Spinal cord (tissue), 10 donors: ENCODE measurements at places on chromosomes 3 and 15.

DNA sequence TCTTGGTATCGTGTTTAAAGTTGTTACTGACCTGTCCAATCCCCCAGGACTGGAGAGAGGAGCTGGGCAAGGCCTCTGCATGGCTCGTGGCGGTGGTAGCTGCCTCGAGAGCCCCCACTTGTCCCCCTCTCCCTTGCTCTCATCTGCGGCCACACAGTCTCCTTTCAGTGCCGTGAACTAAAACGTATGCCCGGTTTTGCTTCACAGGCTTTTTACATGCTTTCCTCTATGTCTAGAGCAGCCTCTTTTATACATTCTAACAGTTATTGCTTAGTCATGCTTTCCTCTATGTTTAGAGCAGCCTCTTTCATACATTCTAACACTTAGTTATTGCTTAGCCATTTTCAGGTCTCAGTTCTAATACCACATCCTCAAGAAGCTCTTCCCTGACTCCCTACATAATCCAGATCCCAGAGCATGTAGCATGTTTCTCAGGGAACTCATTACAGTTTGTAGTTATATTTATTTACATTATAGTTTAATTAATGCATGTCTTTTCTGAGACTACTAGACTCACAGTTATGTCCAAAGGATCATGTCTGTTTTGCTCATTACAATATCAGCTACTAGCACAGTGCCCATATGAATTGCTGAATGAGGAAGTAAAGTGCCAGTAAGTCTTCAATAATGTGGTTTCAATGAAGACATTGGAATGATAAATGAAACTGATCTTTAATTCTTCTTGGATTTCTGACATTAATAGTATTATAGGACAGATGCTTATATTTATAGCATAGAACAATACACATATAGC is 66.5 kb upstream of the TBL1XR1 start:
- DNase-seq = peak; percentile 11

DNA sequence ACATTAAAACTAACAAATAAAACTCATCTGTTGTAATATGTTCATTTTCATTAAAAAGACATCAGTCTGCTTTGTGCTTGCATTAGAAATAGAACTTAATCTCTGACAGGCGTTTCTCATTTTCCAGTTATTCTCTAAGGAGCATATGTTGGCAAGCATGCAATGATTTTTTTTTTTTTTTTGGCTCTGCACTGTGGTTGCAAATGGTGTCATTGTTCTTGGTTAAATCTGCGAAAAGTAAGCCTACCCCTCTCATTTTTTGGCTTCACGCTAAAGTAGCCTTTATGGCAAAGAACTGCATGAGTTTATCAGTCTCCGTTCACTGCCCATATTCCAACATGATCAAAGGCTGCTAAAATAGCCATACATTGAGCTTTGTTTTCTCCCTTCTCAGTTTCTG is 403.2 kb downstream of the MECOM start:
- no peak for DNase-seq

DNA sequence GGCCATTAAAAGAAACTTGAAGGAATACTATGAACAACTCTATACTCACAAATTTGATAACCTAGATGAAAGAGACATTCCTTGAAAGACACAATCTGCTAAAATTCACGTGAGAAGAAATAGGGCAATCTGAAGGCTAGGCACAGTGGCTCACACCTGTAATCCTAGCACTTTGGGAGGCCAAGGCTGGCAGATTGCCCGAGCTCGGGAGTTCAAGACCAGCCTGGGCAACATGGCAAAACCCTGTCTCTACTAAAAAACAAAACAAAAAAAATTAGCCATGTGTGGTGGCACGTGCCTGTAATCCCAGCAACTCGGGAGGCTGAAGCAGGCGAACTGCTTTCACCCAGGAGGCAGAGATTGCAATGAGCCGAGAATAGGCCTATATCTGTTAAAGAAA is 104.8 kb downstream of the HES1 start:
- no peak for DNase-seq

- DNase-seq = no peak
Observed at GRCh38 chr15:40407330-40407990, 1.9 kb downstream of the IVD start.

DNA sequence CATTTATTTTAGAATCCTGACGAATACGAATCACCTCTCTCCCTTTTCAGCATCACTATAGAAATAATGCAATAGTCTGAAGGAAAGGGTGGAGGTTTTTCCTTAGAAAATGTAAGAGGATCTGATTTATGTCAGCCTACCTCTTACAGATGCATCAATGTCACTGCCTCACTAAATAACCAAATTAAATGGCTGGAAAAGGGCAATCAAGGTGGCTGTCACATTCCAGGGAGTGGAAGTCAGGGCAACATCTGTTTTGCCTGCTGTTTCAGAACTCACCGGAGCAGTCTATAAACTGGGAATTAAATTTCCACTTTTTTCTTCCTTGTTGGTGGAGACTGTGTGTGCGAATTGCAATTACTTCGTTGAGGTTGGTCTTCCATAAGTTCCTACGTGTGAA is 299.3 kb upstream of the PDZRN3 start:
- DNase-seq = no peak

DNA sequence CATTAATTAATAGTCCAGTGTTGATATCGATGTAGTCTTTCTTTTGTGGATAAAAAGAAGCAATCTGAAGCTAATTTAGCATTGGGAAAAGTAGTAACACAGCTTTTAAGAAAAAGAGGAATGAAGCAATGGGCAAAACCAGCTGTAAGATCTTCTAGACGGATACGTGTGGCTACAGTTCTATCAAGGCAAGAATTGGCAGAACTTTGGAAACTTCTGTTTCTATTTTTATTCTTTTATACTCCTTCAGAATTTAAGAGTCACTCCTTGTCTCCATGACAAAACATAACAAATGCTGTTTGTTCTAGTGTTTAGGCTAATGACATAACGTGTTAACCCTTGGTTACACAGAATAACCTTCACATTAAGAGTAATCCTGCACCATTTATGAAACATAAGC is 289.2 kb downstream of the ROBO2 start:
- no peak for DNase-seq

- DNase-seq = no peak
Observed at GRCh38 chr3:153144779-153145178, 17.2 kb upstream of the RAP2B start.

GRCh38 chr15:50884540-50884939 is 23.9 kb upstream of the AP4E1 start:
- DNase-seq = no peak

- DNase-seq = no peak
Observed at GRCh38 chr3:119800844-119801243, 18.9 kb downstream of the NR1I2 start.

GRCh38 chr3:56790016-56790821 is 11.5 kb downstream of the ARHGEF3 start:
- DNase-seq = no peak

DNA sequence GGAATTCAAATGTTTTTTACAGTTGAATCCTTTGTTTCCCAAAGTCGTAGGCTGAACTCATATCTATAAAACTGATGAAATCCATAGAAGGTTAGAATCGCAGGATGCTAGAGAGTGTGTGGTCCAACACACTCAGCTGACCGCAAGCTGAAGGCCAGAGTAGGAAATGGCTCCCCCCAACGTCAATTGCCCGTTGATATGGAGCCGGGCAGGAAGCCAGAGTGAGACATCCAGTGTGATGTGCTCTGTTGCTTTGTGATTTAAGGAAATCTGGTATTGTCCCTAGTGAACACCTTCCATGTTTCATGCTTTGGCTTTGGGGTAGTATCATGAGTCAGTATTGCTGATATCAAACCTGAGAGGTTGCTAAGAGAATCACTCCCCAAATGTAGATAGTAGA is 5.8 kb upstream of the MEX3B start:
- DNase-seq = no peak

DNA sequence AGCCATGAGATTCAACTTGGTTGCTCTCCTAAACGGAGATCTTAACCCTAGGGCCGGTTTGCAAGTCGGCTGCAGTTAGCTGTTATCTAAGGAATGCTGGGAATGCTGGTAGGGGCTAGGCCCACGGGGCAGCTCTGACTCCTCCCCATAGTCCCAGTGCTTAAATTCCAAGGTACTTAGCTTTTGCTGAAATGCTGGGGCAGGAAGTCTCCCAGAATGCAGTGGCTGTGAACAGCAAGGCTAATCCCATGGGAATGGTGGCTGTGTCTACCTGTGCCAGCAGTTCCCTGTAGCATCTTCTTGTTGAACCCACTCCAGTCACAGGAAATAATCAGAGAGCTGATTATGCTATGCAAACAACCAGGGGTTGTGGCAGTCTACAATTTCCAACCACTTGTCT is 102.5 kb upstream of the TJP1 start:
- DNase-seq = no peak

DNA sequence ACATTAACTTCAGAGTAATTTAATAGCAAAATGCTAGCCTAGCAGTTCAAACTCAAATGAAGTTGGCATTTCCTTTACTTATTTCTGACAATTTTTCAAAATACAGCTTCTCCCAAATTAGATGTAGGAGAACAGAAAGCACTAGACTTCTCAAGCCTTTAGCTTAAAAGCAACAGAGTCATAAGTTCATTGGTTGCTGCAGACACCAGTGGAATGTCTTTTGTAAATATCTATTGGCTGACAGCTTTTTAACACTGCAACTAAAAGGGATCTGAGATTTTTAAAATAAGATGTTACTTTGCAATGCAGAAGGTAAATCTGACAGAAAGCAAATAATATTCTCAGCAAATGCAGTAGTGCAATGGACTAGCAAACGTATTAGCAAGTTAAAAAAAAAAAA is 259.3 kb downstream of the TBL1XR1 start:
- DNase-seq = no peak

DNA sequence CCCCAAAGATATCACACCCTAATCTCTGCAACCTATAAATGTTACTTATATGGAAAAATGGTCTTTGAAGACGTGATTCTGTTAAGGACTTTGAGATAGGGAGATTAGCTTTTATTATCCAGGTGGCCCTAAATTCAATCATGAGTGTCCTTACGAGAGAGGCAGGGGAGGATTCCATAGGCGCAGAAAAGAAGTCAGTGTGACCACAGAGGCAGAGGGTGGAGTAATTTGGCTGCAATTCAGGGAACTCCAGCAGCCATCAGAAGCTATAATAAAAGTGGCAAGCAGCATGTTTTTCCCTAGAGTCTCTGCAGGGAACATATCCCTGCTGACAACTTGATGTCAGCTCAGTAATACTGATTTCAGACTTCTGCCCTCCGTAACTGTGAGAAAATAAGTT is 315.2 kb upstream of the ROBO2 start:
- DNase-seq = no peak

DNA sequence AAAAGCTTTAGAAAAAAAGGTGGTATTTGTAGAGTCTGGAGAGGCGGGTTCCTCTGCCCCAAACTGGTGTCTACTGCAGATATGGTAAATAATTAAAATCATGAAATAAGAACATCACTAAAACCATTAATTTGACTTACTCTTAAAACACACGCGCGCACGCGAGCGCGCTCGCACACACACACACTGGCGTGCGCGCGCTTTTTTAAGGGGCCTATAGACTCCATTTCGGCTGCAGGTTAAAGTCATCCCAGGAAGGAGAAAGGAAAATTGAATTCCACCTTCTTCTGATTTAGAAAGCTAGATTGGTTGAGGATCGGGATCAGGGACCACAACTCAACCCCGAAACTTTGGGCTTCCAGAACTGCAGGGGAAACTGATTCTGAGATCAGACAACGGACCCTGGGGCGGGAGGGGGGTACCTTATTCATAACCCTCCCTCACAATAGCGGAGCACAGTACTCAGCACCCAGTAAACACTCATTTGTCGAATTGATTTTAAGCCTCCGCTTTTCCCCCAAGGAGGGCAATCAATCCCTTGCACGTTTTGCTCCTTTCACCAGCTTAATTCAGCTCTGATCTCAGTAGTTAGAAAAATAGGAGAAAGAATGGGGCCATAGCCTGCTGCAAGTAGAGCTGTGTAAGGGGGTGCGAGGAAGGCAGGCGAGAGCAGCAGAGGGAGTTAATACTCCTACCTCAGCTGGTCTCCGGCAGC is 509 bp upstream of the LRRC3B start:
- DNase-seq = peak; percentile 36

DNA sequence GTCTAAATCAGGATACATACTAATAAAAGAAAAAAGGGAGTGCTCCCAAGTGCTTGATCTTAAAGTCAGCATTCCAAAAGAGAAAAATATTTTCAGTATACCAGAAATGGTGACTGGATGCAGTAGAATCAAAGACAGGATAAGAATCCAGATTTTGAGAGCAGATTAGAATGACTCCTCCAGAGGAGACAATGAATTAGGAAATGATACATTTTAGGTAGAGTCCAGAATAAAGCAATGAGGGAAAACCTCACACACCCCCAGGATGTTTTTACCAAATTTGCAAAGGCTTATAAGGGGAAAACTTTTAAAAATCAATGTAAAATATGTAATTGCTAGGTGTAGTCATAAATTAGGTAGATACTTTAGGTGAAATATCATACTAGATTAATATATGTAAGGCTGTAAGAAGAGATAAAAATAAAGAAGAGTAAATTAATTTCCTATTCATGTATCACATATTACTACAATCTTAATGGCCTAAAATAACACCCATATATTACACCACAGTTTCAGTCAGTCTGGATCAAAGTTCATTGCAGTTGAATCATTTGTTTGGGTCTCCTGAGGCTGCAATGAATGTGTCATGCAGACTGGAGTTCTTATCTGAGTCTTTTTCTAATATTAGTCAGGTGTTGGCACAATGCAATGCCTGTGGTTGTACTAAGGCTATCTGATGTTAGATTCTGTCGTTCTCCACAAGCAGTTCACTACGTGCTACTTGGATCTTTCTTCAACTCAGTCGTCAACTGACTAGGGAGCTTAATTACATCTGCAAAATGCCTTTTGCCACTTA is 547.8 kb upstream of the EPHA6 start:
- DNase-seq = no peak

- DNase-seq = no peak
Observed at GRCh38 chr3:17195856-17196604, 311.3 kb downstream of the PLCL2 start.

GRCh38 chr3:99753268-99753975 is 64.2 kb upstream of the CMSS1 start:
- peak; percentile 93 for DNase-seq

- DNase-seq = no peak
Observed at GRCh38 chr3:178420033-178420432, 116.2 kb upstream of the KCNMB2 start.

GRCh38 chr3:3065876-3066275 is 44.3 kb downstream of the IL5RA start:
- DNase-seq = no peak
